Activated CD8-positive, alpha-beta T cell treated with anti-CD3 and anti-CD28 coated beads for 36 hours (primary cell): ENCODE measurements at places on chromosomes 12 and 14. TPM values are rescaled to one million over a fixed set of nuclear protein-coding genes. Genes with fewer than 3 reads are reported as not detected.

The RASSF9 gene
- not detected for total RNA-seq

GRCh38 chr12:124402248-124403066 is 107.6 kb downstream of the RFLNA start:
- no peak for DNase-seq

The CLEC1B gene
- not detected for total RNA-seq

DNA sequence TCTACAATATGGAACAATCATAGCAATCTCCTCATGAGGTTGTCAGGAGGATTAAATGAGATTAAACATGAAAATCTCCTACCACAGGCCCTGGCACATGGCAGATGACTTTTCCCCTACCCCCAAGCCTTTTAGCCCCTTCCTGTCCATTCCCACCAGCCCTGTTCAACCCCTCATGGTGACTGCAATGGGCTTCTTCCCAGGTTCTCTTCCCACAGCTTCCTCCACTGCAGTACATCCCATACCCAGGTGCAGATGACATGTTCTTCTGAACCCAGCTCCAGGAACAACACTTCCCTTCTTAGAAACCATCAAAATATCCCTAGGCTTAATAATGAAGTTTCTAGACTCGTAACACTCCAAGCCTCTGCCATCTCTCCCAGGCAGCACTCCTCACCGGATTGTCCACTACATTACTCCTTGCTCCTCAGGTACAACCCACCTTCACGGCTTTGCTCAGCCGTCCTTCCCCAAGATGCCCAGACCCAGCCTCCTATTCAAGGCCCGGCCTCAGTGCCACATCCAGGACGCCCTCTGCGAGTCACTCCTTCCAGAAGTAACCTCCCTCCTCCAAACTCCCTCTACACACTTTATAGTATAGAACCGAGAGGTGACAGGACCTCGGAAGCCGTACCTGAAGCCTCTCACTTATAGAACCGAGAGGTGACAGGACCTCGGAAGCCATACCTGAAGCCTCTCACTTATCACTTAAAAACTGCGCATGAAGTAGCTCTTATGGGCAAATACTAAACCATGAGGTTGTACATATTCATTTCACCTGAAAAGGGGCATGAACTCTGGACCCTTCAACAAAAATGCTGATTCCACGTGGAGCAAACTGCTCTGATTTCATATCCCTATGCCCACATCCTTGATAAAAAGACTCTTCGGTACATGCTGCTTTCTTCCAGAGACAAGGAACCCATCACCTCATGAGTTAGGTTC is 1.5 kb downstream of the CRACR2A start:
- peak; percentile 23 for DNase-seq

DNA sequence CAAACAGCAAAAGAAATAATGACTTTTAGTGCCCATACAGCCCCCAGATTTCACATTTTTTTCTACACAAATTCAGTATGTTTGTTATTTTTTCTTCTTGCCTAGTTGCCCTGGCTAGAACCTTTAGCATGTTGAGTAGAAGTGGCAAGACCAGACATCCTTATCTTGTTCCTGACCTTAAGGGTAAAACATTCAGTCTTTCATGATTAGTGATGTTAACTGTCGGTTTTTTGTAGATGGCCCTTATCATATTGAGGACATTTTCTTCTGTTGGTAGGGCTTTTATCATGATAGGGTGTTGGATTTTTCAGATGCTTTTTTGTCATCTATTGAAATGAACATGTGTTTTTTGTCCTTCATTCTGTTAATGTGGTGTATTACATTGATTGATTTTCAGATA is 17.1 kb downstream of the IRAK3 start:
- DNase-seq, result no peak

DNA sequence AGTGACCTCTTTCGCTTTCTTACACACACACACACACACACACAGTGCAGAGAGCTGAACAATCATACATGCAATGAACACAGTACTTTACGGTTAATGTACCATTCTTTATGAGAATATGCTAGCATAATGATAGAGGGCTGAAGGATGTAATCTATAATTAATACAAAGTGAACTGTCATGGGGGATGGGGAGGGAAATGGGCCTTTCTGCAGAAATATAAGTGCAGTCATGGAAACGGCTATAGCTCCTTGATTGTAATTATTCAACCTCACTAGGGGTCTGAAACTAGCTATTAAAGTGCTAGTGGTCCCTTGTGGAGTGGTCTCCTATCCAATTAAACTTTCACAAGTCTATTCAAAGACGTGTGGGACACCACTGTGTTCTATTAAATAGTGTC is 443.2 kb upstream of the FOXG1 start:
- no peak for DNase-seq

DNA sequence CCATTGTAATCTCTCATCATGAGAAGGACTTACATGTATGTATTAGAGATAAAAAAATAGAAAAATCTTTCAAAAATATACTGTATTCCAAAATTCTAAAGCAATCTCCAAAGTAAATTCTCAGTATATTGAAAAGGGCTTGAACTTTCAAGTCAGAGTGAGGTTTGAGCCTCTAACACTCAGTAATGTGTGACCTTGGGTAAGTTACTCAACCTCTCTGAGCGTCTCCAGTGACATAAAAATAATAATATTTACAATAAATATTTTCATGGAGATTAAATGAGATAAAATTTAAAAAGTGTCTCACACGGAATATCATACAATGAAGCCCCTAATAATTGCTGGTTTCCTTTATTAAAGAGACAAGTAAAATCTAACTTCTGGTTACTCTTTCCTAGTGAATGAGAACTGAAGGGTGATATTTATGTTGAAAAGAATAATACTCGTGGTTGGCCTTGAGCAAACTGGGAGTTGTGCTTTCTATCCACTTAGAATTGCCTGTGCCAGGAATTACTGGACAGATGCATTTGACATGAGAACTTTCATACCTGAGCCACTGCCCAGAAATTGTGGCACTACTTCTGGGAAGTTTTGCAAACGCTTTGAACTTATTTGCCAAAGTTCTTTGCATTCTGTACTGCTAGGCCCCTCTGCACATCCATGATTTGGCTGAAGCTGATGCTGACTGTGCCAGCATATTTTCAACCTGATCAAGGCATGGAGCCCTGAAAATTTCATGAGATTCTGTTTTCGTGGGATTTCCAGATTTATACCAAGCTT is 933.7 kb downstream of the GALC start:
- no peak for DNase-seq

- no peak for DNase-seq
These were observed 5.4 kb upstream of the DPPA3 start for GRCh38 chr12:7705846-7706245.

The TEX22 gene
- total RNA-seq, result 1.2 TPM

The LRRC23 gene
- 4.6 TPM for total RNA-seq

- peak; percentile 18 for DNase-seq
These were observed 15.7 kb downstream of the SMCO2 start for GRCh38 chr12:27462151-27462694.

DNA sequence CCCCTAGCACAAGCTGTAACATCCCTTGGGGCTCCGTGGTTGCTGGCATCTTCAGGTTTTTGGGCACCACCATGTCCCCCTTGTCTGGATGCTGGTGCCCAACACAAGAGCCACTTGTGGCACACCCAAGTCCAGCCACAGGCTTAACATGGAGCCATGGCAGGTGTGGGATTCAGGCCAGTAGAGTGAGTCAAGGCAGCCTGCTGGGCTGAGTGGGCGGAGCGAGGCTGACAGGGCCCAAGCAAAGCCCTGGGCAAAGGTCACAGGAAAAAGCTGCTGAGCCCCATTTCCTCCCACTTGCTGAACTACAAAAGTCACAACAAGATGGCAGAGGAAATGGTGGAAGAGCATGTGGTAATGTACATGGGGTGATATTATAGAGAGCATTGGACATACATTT is 950.7 kb upstream of the FLRT2 start:
- DNase-seq, result no peak

The SLC15A4 gene
- total RNA-seq, result 26.4 TPM

GRCh38 chr12:3421191-3421978 is 69.6 kb upstream of the PRMT8 start:
- no peak for DNase-seq

The PLCZ1 gene
- total RNA-seq, result not detected

DNA sequence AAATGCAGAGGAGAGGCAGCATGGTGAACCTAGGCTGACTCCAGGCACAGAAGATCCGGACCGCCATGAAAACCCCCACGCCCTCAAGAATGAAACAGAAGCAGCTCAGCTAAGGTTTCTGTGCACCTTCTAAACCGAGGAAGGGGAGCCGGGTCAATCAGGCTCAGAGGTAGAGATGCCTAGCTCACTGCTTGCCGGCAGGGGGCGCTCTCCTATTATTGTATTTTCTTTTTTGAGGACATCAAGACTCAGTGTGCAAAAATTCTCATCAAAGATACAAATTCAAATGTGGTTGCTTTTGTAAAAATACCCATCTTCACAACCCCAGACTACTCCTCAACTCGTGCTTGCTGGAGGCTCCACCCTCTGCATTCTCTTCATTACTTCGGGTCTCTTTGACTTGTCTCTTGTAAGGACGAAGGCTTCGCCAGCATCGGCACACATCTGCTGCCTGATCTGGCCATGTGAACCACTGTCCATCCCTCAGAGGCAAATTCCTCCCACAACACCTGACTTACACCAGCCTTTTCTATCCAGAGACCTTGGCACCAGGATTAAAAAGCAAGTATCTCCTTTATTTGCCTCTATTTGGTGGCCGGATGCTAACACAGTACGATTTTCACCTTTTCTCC is 33.4 kb upstream of the RNASE3 start:
- peak; percentile 84 for DNase-seq

The RD3L gene
- total RNA-seq, result not detected

GRCh38 chr12:71108355-71108754 is 49.4 kb downstream of the TSPAN8 start:
- no peak for DNase-seq

- DNase-seq, result no peak
These were observed 27.1 kb downstream of the CPNE8 start for GRCh38 chr12:38878333-38878705.

The PLEK2 gene
- not detected for total RNA-seq

GRCh38 chr12:115473257-115473956 is 789.4 kb upstream of the TBX3 start:
- no peak for DNase-seq

- DNase-seq, result no peak
These were observed 28.0 kb downstream of the PXN start for GRCh38 chr12:120237360-120238171.

DNA sequence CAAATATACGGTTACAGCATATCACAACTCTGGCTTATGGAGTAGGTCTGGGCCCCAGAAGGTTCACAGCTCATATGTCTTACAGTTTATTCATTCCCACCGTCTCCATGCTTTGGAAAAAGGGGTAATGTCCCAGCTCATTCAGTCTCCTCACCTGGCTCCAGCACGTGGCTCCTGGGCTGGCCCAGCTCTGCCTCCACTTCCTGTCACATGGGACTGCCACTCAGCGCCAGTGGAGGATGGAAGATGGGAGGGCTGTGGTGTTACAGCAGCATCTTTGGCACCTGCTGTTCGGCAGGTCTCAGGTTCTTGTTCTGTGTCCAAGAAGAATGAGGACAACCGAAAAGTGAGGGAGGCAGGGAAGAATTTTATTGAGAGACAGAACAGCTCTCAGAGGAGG is 216.3 kb upstream of the ATXN7L3B start:
- DNase-seq, result no peak

The BCL2L14 gene
- total RNA-seq, result 5.1 TPM

The OASL gene
- total RNA-seq, result 11.1 TPM

The TBC1D30 gene
- total RNA-seq, result 0.40 TPM

- DNase-seq, result peak; percentile 45
These were observed 113.1 kb upstream of the MYL2 start for GRCh38 chr12:111033281-111034082.

The SPATS2 gene
- 10.8 TPM for total RNA-seq

GRCh38 chr12:68665016-68665569 is 21.7 kb upstream of the NUP107 start:
- DNase-seq, result no peak

GRCh38 chr12:10936506-10936905 is 2.6 kb downstream of the TAS2R14 start:
- no peak for DNase-seq

DNA sequence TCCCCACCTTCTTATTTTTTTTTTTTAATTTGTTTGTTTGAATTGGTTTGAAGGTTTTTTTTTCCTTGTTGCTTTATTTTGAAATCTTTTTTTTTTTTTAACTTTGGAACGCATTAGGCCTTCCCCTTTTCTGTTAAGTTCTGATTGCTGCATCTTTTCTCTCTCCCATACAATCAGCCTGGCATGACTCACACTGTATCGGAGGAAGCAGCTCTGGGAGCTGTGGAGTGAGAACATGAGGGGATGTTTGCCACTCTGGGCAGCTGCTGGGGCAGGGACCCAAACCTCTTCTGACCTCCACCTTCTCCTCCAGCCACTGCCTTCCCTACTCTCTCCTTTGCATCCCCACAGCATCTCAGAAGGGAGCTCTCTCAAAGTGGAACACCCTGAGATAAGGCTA is 160.3 kb upstream of the FKBP4 start:
- no peak for DNase-seq

DNA sequence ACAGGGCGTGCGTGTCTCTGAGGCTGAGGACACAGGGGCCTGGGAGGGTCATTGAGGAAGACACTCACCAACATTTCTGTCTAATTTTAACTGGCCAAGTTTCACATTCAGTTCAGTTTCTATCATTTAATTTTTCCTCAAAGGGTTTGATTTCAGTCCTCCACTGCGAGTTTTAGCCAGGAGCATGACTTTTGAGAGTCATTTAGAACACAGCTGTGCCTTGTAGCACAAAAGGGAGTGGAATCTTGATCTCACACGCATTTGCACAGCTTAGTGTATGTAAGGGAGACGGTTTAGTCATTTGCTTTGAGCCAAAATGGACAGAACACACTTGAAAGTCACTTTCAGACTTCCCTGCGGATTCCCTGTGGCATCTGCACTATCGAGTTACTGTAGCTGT is 1090.8 kb downstream of the BCL11B start:
- no peak for DNase-seq

The BAZ2A gene
- 89.3 TPM for total RNA-seq

DNA sequence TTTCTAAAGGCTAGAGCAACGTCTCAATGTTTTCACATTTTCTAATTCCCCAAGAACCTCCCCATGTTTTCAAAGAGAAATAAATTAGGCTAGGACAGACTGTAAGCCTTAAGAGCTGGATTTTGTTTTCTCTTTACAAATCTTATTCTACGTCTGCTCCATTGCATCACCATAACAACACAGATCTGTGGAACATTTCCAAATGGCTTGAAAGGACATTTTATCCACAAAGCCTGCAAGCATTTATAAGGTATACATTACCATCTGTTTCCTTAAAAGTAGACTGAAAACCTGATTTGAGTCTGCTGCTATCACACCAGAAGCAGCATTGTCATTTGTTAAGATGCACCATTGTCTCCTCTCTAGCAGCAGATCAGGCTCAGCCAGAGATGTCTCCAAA is 115.3 kb upstream of the PLEKHA5 start:
- DNase-seq, result no peak

GRCh38 chr12:58712976-58713375 is 207.3 kb downstream of the LRIG3 start:
- no peak for DNase-seq

- no peak for DNase-seq
These were observed 285.8 kb downstream of the NRXN3 start for GRCh38 chr14:78455896-78456435.

The HPD gene
- not detected for total RNA-seq

The GPD1 gene
- 0.16 TPM for total RNA-seq

GRCh38 chr12:92930421-92930820 is 1.3 kb upstream of the EEA1 start:
- DNase-seq, result no peak
